ENCODE measurements at places on chromosomes 2 and 18.

GRCh38 chr2:12486205-12487118 is 230.3 kb upstream of the TRIB2 start:
- DNase-seq, result no peak

GRCh38 chr2:230944123-230944653 is 19.1 kb upstream of the GPR55 start:
- no peak for DNase-seq

DNA sequence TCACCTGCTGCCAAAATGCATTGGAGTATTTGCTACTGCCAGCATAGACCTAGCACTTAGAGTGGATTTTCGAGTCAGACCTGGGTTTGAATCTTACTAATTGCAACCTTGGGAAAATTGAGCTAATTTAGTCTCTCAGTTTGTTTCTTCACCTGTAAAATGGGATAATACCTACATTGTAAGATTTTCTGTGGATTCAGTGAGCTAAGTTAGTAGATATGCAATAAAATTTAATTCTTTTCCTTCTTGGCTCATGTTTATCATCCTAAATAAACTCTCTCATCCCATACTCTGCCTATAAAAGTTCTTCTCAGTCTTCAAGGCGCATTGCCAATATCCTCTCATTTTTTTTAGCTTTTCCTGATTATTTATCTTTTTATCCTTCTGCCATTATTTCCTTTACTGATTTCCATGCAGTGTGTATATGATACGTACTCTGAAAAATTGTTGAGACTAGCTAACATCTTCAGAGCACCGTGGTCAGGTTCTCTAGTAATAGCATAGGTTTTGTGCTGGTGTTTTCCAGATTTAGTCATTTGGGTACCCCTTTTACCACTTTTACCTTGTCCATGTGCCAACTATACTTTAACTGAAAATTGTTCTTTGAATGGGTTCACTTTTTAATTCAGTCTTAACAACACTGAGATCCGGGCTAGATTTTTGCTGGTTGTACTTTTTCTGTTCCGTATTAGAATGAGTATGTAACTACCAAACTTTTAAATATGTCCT is 7.3 kb downstream of the CEP192 start:
- DNase-seq, result no peak

DNA sequence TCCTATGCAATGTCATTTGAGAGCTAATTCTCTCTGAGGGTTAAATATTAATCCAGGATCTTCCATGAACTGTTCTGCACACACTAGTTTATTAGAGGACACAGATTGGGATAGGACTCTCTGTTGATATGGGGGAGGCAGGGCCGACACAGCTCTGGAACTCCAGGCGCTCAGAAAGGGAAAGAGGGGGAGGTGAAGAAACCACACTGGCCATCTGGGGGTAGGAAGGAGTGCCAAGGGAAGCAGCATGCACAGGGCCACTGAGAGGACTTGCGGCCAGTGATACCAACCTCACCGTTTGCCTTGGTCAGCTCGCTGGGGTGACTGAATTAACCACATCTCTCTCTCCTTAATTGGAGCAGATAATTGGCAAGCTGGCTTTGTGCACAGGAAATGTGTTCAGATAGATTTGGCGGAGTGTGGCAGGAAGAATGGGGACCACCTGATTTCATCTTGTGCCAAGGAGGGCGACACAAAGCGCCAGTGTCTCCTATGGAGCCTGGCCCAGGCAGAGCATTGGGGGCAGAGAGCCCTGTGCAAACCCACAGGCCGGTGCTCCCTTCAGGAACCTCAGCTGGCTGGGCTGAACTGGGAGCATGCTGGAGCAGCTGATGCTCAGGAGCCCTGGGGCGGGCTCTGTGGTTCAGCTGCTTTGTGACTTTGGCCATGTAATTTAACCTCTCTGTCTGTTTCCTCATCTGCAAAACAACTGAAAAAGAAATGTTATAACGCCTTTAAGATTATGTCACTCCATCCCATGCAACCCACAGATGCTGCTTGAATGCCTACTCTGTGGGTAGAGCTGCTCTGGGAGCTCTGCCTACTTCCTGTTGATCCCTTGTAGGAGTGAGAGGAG is 114.7 kb upstream of the STON1 start:
- peak; percentile 71 for DNase-seq

- no peak for DNase-seq
These were observed 8.3 kb upstream of the LCT start for GRCh38 chr2:135845257-135845656.

DNA sequence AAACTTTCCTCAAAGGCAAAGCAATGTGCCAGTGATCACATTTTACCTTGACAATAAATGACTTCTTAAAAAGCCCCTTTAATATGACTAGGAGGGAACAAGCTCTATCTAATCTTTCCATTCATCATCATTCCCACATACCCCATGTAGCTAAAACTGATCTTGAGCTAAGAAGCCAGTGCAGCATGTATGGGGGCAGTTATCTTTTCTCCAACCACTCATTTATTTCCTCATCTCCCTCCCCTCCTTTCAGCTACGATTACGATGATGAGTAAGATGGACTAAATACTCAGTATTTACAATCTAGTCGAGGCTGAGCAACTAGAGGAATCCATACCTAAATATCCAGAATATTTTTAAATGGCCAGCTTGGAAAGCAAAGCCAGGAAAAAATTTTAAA is 35.5 kb downstream of the PNO1 start:
- DNase-seq, result no peak

DNA sequence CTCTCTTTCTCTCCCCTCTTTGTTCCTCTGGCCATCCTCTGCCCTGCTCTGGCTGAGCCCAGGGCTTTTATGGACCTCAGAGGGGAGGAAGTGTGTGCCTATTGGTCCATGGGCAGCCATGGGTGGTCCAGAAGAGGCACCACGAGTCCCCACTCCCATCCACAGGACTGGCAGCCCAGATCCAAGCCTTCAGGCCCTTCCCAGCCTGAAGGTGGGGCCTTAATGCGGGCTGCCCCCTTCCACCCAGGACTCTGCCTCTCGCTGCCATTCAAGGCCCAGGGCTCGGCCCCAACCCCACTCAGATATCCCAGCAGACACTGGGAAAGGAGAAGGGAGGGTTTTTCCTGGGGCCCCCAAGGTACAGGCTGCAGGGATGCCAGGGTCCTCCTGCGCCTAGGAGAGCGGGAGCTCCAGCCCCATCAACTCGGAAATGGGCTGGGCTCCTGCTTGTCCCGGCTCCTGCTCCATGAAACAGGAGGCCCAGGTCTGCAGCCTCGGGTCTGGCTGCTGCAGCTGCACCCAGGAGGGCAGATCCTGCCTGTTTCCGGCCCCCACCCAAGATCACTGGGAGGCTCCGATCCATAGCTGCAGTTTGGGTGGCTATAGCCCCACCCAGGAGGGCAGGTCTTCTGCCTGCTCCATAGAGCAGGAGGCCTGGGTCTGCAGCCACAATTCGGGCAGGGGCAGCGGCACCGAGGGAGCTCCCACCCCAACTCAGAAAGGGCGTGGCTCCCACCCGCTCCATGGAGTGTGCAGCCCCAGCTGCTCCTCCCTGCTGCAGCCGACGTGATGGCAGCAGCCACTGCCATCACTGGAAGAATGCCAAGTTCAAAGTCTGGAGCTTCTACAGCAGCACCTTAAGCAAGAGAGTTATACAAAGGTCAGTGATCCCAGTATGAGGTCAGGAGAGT is 116.6 kb upstream of the RBBP8 start:
- no peak for DNase-seq

- DNase-seq, result no peak
These were observed 709.3 kb downstream of the SLC4A3 start for GRCh38 chr2:220336771-220337170.

DNA sequence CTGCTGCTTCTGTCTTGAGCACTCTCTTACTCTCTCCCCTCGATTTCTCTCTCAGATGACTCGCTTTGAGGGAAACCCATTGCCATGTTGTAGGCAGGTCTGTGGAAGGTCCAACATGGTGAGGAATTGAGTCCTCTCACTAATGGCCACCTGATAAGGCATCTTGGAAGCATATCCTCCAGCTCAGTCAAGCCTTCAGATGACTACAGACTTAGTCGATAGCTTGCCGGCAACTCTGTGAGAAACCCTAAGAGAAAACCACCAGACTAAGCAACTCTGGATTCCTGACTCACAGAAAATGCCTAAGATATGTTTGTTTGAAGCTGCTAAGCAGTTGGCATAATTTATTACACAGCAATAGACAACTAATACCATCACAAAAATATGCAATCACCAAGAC is 51.2 kb downstream of the WDR75 start:
- no peak for DNase-seq

All from eye (tissue), 1 donor.